Cardiac fibroblast (primary cell): ENCODE measurements at places on chromosomes 11 and 22.

DNA sequence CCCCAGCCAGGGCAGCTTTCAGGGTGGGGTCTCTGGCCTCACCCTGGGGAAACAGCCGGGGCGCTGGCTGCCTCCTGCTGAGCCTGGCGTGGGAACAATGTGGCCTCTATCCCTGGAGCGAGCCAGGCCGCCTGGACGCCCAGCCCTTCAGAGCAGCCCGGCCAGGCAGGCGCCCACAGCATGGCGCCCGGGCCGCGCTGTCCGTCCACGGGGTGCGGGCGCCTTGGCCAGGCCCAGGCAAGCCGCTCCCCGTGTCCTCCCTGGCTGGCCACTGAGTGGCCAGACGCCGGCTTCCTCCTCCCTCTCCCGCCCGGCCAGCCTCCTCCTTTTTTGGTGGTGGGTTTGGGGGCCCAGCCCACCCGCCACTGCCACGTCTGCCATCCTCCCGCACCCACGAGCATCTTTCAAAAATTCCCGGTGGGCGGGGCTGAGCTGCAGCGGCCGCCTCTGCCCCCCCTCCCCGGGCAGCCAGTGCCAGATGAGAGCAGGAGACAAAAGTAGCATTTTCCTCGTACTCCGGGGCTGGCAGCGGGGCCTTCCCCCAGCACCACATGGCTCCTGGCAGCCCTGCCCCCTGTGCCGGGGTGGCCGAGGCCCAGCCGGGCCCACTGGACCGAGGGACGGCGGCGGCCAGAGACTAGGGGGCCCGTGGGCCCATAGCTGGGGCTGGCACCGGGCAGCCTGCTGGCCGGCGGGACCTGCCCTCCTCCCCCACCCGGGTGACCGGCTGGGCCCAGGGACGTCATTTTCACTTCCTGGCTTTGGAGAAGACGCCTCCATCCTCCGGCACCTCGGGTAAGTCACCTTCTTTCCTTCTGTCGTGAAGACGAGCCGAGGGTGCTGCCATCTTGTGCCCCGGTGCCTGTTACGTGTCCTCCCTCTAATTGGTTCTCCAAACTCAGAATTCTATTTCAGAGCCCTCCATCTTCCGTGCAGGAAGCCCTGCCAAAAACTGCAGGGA lies 70.2 kb upstream of the PPARA start:
- no peak for DNase-seq

DNA sequence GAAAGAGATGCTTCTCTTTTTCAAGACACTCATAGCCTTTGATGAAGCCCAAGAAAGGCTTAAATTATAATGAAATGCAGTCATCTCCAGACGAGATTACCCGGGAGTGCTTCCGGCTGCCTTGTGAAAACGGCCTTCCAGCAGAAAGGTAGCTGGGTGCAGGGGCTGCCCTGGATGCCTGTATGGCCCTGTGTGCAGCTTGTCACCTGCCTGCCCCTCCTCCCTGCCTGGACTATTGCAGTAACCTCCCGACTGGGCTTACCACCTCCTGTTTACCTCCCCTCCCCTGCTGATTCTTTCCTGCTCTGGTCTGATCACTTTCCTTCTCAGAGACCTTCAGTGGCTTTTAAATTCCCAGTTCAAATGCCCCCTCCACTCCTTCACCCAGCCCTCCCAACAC lies 126.4 kb upstream of the SYT13 start:
- DNase-seq = no peak

- DNase-seq = peak; percentile 61
Observed at GRCh38 chr11:2428322-2428795, 16.0 kb downstream of the TRPM5 start.

- peak; percentile 71 for DNase-seq
Observed at GRCh38 chr11:133834682-133835592, 10.4 kb downstream of the SPATA19 start.

GRCh38 chr22:42321908-42322561 lies 51.6 kb upstream of the TCF20 start:
- peak; percentile 43 for DNase-seq

- DNase-seq = peak; percentile 89
Observed at GRCh38 chr11:1863352-1864216, 10.7 kb downstream of the LSP1 start.

GRCh38 chr11:93543292-93543977 lies at the start of gene SMCO4:
Gene SMCO4 (minus strand): TSS chr11:93543391. CDS start chr11:93479189, 64,202 bp downstream.
- peak; percentile 82 for DNase-seq

GRCh38 chr11:32390712-32391111 lies 44.6 kb downstream of the WT1 start:
- no peak for DNase-seq

DNA sequence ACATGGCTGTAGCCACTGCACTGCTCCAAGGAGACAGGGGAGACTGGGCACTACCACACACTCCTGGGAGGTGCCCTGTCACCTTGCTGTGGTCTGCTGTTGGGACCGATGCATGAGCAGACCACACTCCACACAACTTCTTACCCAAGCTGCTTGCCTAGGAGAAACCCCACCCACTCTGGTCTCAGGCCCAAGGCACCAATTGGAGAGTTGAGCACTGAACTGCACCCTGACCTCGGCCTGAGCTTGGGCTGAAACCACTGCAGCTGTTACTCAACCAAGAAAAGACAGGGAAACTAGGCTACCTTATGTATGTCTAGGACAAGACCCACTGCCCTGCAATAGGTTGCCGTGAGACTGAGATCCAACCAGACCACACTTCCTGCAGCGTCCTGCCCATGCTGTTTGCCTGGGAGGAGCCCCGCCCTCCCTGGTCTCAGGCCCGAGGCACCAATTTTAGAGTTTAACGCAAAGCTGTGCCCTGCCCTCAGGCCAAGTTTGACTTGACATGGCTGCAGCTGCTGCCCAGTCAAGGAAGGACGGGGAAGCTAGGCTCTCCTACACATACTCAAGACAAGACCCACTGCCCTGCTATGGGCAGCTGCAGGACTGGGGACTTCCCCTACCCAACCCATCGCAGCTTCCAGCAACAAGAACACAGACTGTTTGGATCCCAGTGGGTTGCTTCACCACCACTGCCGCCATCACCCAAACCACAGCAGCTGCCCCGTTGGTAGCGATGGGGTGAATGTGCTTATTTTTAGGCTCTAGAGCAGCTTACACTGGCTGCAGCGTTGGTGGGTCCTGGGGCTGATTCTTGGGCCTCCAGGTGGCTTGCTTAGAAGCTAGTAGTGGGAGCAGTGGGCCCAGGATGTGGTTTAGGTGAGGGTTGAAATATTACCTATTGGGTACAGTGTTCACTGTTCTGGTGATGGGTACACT lies 66.8 kb downstream of the BRD1 start:
- DNase-seq = no peak
